ENCODE measurements at places on chromosomes 2 and 18. TPM values are rescaled to one million over a fixed set of nuclear protein-coding genes. Genes with fewer than 3 reads are reported as not detected.
A peak's percentile ranks its signal among the peaks of the same experiment; 100 is the strongest.

The ASXL3 gene
- not detected for total RNA-seq

The RND3 gene
- total RNA-seq, result not detected

The MAP3K19 gene
- total RNA-seq, result not detected

GRCh38 chr2:18987592-18988073 lies 370.8 kb downstream of the OSR1 start:
- H3K4me1 ChIP-seq, result no peaks in the 10 kb centered on the region
- no peaks in the 10 kb centered on the region for H3K27me3 ChIP-seq

DNA sequence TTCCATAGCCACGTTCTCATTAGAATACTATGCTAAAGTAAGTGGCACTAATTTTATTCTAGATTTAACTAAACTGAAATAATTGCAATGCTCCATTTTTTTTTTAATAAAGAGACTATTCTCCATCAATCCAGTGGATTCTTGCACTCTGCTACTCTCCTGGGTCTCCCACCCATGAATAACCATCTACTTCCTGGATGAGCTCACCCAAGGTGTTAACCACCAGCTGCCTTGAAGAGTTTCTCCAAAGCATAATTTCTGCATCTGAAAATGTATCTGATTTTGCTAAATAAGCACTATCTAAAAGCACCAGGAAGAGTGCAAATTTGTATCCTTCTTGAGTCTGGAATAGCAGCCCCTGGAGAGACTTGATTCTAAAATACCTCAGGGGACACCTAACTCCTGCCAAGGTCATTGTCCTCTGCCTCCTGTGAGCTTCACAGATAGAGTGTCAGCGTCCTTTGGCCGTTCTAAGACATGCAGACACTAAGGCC lies 41.6 kb upstream of the SH3BP4 start:
- DNase-seq, result no peak
- no peaks in the 10 kb centered on the region for H3K27me3 ChIP-seq
- H3K4me1 ChIP-seq, result no peaks in the 10 kb centered on the region
- no peak overlapping the region for H3K27ac ChIP-seq
- H3K36me3 ChIP-seq, result no peaks in the 10 kb centered on the region

DNA sequence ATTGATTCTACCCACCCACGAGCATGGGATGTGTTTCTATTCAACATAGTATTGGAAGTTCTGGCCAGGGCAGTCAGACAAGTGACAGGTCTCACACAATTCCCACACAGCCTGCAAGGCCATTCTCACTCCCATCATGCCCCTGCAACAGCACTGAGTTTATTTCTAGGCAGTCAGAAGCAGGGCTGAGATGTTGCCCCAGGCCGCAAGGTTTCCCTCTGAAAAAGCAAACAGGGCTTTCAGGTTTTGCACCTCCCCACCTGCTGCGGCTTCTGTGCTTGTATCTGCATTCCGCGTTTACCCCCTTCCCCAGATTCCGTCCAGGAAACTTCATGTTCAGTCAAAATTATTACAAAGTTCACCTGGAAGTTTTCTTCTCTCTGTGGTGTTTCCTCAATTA lies 9.4 kb upstream of the TACR1 start:
- no peaks in the 10 kb centered on the region for H3K36me3 ChIP-seq
- H3K27ac ChIP-seq, result no peak overlapping the region
- DNase-seq, result no peak
- no peak overlapping the region for H3K4me3 ChIP-seq
- no peaks in the 10 kb centered on the region for H3K27me3 ChIP-seq

DNA sequence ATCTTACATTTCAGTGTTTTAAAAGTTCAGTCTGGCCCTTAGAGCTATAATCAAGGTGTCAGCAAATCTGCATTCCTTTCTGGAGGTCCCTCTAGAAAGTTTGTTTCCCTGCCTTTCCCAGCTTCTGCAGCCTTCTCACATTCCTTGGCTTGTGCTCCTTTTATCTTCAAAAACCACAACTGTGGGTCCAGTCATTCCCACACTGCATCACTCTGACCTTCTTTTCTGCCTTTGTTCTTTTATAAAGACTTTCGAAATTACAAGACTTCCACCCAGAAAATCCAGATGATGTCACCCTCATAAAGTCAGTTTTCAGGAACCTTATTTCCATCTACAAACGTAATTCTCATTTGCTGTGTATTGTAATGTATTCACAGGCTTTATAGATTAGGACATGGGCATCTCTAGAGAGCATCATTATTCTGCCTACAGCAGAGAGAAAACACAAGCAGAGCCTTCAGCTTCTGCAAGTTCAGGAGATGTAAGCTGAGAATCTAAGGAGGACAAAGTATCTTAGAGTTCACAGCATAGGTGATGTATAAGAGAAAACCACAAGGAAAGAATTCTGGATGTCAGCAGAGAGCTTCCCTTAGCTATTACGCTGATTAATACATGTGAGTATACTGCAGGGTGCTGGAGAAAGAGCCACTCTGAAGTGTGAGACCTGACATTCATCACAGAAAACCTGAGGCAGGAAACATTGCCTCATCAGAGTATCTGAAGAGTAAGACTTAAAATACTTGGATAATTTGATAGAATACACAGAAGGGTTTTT lies 1100.2 kb downstream of the CBLN2 start:
- H3K27ac ChIP-seq, result no peak overlapping the region
- H3K36me3 ChIP-seq, result no peaks in the 10 kb centered on the region
- H3K4me3 ChIP-seq, result no peak overlapping the region

- no peaks in the 10 kb centered on the region for H3K27me3 ChIP-seq
- DNase-seq, result no peak
- no peaks in the 10 kb centered on the region for H3K4me1 ChIP-seq
- H3K27ac ChIP-seq, result no peak overlapping the region
These were observed 527.1 kb upstream of the NRXN1 start for GRCh38 chr2:51559026-51559425.

DNA sequence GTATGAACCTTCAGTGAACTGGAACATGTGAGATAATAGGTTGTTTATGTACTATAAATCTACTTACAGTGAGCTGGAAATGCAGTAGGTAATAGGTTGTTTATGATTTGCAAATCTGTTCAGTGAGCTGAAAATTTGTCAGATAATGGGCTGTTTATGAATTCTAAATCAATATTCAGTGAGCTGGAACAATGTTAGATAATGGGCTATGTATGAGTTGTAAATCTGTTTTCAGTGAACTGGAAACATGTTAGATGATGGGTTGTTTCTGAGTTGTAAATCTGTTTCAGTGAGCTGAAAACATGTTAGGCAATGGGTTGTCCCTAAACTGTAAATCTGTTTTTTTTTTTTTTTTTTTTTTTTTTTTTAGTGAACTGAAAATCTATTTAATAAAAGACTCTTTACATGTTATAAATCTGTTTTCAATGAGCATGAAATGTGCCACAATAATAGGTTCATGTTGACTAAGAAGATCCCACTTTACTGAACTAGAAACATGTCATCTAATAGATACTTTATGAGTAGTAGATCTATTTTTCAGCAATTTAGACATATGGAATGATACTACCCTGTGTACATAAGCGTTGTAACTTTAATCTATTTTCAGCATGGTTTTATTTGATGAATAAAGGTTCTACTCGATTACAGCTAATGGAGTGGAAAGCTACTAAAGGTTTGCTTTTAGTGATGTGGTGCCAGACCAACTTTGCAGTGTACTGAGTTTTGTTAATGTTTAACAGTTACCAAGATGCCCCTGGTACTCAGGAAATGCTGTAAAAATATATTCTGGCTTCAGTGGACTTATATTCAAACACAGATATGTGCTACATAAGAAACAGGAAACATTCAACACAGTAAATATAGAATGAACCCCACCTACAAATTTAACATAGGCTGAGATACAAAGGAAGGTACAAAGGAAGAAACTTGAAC lies 1471.8 kb downstream of the LRP1B start:
- H3K27me3 ChIP-seq, result no peaks in the 10 kb centered on the region
- no peaks in the 10 kb centered on the region for H3K36me3 ChIP-seq
- H3K4me1 ChIP-seq, result no peaks in the 10 kb centered on the region
- no peak for DNase-seq

GRCh38 chr2:120550282-120550681 lies 185.4 kb upstream of the GLI2 start:
- H3K27me3 ChIP-seq, result no peaks in the 10 kb centered on the region
- no peaks in the 10 kb centered on the region for H3K4me1 ChIP-seq
- no peak overlapping the region for H3K27ac ChIP-seq

DNA sequence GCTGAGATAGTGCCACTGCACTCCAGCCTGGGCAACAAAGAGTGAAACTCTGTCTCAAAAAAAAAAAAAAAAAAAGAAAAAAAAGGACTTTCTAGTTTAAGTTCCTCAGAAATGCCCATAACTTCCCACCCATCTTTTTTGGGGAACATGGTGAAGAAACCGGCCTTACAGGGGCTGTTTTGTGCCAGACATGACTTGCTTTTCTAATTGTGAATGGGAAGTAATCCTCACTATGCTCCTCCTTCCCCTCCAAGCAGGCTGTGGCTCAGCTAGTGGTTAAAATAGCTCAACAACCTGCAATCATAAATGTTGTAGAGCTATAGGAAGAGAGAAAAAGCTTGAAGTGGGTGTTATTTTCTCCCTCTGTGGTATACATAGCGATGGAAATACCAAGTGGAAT lies 34.1 kb upstream of the OLA1 start:
- DNase-seq, result no peak
- no peaks in the 10 kb centered on the region for H3K27me3 ChIP-seq
- H3K4me3 ChIP-seq, result no peak overlapping the region
- H3K36me3 ChIP-seq, result no peaks in the 10 kb centered on the region
- no peak overlapping the region for H3K27ac ChIP-seq
- no peaks in the 10 kb centered on the region for H3K4me1 ChIP-seq

DNA sequence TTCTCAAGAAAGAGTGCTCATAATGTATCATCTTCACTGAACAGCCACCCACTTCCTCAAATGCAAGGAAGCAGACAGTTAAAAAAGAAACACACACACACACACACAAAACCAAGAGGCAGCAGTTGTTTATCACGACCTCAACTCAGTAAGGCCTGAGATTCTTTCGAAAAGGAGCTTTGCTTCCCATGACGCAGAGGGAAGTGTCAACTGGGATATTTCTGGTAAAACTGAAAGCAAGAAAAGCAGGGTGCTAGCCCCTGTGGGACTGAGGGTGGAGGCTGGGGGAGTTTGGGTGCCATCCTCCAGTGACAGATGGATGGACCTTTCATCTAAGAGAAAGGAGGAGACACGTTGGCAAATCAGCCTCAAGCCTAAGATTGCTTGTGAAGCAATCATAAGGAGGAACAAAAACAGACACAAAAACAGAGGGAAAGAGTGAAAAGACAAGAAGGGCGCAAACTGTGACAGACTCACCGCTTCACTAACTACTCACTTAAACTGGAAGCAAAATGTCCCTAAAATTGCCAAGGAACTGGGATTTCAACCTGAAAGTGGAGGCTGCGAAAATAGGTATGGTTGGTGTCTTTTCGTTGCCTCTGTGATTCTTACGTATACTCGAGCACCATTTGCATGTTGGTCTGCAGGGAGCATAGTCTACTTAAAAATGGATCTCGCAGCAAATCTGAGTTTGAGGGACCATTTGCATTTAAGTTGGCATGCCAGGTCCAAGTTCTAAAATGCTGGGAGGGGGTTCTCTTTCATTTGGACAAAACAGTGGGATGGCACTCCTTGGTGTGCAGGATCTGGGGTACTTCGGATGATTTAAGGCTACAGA lies at the start of gene ARHGAP25:
Gene ARHGAP25, plus strand, starts transcription at position 124 of the 838 bp plus-strand sequence. Its CDS starts 389 bp downstream, at position 513.
- peak within 1 kb of the TSS; percentile 73 for H3K4me3 ChIP-seq
- no peaks in the 10 kb centered on the region for H3K36me3 ChIP-seq
- no peaks in the 10 kb centered on the region for H3K27me3 ChIP-seq
- H3K4me1 ChIP-seq, result peaks cover 44% of the 10 kb centered on the region
- H3K27ac ChIP-seq, result peak within 1 kb of the TSS; percentile 62

DNA sequence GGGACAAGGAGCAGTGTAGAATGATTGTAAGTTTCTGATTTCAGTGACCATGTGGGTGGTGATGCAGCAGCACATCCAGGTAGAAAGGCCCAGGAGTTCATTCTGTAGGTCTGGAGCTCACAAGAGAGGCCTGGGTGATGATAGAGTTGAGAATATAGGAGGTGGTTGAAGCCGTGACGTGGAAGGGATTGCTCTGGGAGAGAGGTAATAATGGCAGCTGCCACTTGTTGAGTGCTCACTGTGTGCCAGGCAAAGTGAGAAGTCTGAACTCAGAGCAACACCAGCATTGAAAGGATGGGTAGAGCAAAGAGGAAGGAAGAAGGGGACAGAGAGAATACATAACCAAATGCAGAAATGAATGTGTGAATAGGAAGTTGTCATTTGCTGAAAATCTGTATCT lies 3.3 kb downstream of the TTLL4 start:
- H3K36me3 ChIP-seq, result no peaks in the 10 kb centered on the region
- H3K4me1 ChIP-seq, result peaks cover 16% of the 10 kb centered on the region
- H3K27ac ChIP-seq, result no peak overlapping the region
- DNase-seq, result no peak
- no peaks in the 10 kb centered on the region for H3K27me3 ChIP-seq

DNA sequence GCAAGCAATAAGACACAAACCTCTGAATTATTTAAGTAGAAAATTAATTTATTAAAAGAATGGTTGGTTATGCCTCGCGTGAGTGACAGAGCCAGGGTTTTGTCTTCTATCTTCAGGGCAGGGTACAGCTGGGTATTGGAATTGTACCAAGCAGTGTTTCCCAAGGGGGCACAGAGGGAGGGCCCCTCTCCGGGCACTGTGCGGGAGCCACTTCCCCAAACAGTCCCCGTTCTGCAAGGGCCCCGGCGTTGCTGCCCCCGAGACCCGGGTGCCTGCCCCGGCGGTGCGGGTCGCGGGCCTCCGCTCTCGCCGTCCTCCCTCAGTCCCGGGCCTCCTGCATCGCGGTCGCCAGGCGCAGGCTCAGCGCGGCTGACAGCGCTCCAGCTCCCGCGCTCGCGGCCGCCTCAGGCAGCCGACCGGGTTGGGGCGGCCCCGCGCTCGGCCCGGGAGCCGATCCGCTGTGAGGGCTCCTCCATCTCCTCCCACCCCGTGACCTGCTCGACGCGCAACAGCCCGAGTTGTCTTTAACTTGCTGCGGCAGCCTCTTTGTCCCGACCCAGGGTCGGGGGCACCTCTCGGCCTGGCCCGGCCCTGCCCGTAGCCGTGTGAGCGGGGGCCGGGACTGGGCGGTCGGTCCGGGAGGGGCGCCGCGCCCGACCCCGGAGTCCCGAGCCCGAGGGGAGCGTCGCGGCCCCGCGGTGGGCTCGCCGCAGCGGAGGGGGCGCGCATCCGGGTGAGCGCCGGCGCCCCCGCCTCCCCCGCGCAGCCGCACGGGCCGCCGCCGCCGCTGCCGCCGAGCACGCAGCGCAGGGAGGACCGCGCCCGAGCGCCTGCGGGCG lies 620 bp upstream of the GALNT1 start:
- peak; percentile 72 for DNase-seq
- no peaks in the 10 kb centered on the region for H3K27me3 ChIP-seq
- peak overlapping the region; percentile 49 for H3K4me3 ChIP-seq
- H3K36me3 ChIP-seq, result no peaks in the 10 kb centered on the region
- peak overlapping the region; percentile 60 for H3K27ac ChIP-seq
